ENCODE measurements at places on chromosomes 4 and X.

DNA sequence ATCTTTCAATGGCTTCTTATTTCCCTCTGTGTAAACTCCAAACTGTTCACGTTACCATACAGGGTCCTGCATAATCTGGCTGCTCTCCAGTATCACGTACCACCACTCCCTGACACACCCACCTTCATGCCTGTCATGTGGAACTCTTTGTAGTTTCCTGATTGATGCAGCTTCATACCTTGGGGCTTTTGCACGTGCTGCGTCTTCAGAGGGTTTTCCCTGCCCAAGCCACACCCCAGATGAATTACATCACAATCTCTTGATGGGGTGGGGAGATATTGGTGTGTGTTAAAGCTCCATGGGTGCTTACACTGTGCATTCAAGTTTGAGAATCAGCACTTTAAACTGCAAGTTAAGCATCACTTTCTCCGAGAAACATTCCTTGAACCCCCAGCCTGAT, 101.9 kb downstream of the CT47B1 start:
- DNase-seq, result no peak

DNA sequence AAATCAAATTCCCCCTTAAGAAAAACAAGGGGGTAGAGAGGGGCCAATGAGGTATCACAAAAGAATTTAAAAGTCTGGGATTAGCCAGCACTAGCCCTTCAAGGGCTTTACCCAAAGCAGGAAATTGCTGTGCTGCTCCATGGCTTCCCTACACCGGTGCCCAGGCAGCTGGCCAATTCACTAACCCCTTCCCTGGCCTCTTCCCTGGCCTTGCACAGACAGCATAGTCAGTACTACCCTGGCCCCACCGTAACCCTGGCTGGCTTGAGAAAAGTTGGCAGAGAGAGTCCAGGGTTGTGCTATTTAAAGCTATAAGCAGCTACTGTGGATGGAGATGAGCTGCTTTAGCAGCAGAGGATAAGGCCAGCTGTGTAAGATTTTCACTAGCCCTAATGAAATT, 43.1 kb downstream of the ADAMTS3 start:
- no peak for DNase-seq

GRCh38 chr4:178296669-178297068, 854.4 kb upstream of the AGA start:
- DNase-seq, result no peak

DNA sequence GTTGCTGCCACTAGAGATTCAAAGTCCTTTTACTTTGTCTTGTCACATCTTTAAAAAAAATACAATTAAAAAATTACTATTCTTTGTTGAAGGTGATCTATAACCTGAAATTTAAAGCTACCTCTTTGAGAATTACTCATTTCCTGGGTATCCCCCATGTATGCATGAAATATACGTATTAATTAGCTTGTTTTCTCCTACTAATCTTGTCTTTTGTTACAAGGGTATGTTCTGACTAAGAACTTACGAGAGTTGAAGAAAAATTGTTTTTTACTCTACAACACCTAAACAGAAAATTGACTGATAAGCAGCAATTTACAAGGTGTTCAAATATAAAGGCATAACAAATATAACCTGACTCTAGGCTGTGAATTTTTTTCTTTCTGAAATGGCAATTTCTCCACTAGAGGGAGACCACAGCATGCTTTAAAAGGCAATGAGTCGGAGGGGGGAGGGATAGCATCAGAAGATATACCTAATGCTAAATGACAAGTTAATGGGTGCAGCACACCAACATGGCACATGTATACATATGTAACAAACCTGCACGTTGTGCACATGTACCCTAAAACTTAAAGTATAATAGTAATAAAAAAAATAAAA, 249.6 kb downstream of the OPHN1 start:
- no peak for DNase-seq

Data from stimulated activated CD8-positive, alpha-beta memory T cell treated with anti-CD3 and anti-CD28 coated beads, Interleukin-15, amount 100 ng/mL, for 4 hours (primary cell).